Hypothalamus (tissue), 51 donors: ENCODE measurements at places on chromosomes 2 and 18.

- no peak for DNase-seq
Measured at GRCh38 chr2:135949451-135950234, 35.8 kb downstream of the DARS1 start.

GRCh38 chr2:234374150-234374508, 122.8 kb downstream of the ARL4C start:
- DNase-seq, result no peak

DNA sequence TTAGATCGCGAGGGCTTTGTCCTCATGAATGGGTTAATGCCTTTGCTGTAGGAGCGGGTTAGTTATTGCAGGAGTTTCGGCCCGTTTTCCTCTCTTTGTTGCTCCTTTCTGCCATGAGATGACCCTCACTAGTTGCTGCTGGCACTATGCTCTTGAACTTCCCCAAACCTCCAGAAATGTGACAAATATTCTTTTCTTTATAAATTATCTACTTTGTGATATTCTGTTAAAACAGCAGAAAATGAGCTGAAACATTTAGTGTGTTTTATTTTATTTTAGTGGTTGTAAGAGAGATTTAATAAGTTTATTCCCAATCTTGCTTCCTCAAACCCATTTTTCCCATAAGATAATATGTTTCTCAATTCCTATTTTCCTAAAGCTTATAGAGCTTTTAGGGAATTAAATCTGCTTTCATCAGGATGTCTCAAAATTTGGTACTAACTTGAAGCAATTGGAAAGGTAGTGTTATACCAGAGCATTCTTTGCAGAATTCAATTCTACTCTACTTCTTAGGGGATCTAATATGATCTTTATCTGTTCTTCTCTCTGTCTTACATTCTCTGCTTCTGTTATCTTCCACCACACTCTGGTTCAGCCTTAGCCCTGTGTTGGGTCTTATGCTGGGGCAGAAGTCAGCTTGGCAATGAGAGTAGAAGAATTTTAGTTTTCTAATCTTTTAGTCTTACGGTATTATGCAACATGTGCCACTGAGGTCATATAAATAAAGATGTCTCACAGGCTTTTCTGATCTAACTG, 23.1 kb downstream of the DDX1 start:
- DNase-seq, result no peak

- no peak for DNase-seq
Measured at GRCh38 chr18:9753846-9754245, 45.7 kb downstream of the RAB31 start.

DNA sequence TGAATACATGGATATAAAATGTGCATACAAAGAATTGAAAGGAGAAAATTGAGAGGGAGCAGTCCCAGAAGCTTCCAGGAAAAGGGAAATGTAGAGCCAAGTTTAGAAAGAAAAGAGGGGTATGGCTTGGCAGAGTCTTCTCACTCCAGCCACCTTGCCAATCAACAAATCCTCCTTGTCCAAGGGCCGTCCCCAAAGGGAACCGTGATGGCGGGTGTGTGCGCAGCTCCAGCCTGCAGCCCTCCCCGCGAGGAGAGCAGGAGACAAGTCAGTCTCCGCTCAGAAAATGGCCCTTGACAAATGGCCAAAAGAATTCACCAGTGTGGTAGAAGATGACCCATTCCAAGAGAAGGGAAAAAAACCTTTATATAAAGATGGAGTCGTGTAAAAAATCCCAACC, 448.3 kb upstream of the POU3F3 start:
- peak; percentile 32 for DNase-seq

DNA sequence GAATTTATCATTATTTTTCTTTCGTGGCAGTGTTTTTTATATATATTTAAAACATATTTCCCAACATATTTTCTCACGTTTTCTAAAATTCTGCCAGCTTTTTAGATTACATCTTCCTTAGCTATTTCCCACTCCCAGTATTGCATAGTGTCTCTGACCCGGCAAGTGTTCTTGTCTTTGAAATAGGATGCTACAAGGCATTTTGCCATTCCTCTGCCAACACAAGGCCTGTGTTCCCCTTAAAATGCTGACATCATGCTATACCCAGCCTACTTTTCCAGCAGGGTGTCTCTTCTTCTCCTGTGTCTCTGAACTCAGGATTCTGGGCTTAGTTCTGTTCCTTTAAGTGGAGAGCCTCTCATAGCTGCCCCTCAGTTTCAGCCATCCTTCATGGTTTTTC, 115.2 kb downstream of the DIS3L2 start:
- DNase-seq, result no peak

DNA sequence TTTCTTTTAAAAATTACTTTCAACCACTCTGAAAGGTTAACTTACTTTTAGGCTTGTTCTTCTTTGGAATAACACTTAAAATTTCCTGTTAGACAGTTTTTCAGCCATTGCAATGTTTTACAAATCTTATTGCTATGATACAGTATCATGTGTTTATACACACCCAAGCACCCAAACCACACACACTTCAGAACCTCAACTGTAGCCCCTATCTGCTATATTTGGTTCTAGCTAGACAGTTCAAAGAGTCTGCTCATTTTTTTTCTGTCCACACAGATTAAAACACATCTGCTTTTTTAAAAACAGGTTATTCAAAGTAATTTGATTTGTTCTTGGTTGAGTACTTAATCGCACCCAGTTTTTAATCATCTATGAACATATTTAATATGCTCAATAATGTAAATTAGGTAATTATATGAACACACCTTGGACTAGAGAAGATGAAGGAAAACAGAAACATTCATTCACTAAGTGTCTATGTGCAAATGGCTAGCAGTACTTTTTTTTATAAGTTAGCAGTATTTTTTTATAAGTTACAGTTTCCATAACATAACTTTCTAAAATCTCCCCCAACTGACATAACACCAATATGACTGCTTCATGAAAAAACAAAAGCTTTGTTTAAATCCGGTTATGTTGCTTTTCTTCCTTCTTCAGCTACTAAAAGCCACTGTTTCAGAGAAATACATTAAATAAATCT, 17.6 kb downstream of the FBXO11 start:
- no peak for DNase-seq

DNA sequence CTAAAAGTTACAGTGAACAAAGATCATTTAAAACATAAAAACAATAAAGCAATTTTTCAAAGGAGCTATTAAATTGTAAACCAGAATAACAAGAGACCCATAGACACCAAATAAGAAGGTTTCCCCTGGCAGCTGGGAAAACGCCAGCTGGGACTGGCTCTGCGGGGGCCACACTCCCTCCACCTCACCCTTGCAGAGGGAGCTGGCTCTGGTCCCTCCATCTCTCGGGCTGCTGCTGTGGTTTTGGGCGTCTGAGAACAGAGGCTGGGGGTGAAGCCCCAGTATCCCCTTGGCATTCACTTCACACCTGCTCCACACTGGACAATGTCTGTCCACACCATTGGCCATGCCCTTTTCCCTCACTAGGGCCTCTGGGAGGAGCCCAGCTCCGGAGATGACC, 62.1 kb upstream of the OTOS start:
- no peak for DNase-seq

DNA sequence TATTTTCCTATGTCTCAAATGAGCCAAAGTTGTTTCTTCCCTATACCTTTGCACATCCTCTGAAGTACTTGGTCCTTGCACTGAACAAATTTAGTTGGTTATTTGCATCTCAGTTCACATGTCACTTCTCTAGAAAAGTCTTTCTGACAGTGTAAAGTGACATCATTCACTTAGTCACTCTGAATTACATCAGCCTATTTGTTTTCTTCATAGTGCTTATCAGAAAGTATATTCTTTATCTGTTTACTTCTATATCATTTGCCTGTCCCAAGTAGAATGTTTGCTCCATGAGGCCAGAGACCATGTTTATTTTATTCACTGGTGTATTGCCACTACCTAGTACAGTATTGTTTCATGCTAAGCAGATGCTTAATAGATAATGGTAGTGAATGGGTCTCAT, 173.7 kb downstream of the HNMT start:
- DNase-seq, result no peak

DNA sequence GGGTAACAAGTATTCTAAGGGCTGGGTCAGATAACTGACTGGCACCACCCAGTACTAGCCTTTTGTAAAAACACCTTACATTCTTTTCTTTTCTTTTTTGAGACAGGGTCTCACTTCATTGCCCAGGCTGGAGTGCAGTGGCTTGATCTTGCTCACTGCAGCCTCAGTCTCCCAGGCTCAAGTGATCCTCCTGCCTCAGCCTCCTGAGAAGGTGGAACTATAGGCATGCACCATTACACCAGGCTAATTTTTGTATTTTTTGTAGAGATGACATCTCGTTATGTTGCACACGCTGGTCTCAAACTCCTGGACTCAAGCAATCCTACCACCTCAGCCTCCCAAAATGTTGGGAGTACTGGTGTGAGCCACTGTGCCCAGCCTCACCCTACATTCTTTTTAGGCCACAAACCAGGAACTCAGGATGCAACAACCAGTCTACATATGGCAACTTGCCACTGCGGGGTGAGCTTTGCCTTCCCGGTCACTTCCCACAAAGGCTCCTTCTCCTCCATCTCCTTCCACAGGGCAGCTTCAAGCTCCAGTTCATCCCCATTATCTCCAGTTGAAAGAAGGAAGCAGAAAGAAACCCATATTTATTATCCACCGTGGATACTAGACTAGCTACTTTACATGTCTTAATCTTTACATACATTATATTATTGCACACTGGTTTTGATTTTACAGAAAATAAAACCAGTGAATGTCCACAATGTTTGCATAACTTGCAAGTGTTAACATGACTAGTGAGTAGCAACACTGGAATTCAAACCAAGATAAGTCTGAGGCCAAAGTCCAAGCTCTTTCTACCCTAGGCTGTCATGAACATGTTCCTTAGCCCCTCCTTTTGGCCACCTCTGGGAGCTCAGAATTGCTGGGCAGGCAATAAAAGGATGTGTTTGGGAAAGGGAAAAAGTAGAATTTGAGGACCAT, 23.7 kb upstream of the AP1S3 start:
- no peak for DNase-seq

- no peak for DNase-seq
Measured at GRCh38 chr2:170467568-170468422, 247.3 kb upstream of the SP5 start.

- no peak for DNase-seq
Measured at GRCh38 chr2:170121689-170122088, 56.3 kb upstream of the MYO3B start.

DNA sequence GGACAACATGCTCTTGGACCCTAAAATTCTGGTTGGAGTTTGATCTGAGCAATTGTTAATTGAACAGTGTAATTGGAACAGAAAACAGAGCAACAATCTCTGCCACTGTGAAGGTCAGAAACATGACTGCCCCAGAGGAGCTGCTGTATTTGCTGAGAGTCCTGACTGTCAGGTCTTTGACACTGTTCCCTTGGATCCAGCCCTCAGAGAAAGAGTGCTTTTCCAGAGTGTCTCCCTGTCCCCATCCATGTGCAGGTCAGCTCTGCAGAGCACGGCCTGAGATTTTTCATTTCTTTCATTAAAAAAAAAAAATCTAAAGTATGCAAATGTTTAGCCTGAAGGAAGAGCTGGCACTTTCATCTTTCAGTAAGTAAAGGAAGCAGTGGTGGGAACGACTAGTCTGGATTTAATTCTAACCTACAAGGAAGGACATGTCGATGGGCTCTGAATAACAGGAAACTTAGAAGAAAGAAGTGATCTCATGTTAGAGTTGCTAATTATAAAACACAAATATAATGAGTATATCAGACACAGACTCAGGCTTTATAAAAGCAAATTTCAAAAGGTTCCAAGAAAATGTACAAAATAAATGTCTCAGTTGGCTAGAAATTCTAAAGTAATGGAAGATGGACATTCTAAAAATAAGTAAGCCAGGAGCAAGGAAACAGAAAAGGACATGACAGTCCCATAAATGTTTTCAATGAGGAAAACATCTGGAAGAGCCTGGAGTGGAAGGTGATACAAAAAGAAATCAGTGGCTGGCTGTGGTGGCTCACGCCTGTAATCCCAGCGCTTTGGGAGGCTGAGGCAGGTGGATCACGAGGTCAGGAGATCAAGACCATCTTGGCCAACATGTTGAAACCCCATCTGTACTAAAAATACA, 876.5 kb downstream of the EPHA4 start:
- DNase-seq, result no peak

GRCh38 chr2:21515903-21516302, 392.1 kb downstream of the TDRD15 start:
- DNase-seq, result no peak

- no peak for DNase-seq
Measured at GRCh38 chr18:48019557-48020325, 89.3 kb upstream of the SMAD2 start.

- DNase-seq, result no peak
Measured at GRCh38 chr2:9300829-9301453, 94.3 kb downstream of the ASAP2 start.

DNA sequence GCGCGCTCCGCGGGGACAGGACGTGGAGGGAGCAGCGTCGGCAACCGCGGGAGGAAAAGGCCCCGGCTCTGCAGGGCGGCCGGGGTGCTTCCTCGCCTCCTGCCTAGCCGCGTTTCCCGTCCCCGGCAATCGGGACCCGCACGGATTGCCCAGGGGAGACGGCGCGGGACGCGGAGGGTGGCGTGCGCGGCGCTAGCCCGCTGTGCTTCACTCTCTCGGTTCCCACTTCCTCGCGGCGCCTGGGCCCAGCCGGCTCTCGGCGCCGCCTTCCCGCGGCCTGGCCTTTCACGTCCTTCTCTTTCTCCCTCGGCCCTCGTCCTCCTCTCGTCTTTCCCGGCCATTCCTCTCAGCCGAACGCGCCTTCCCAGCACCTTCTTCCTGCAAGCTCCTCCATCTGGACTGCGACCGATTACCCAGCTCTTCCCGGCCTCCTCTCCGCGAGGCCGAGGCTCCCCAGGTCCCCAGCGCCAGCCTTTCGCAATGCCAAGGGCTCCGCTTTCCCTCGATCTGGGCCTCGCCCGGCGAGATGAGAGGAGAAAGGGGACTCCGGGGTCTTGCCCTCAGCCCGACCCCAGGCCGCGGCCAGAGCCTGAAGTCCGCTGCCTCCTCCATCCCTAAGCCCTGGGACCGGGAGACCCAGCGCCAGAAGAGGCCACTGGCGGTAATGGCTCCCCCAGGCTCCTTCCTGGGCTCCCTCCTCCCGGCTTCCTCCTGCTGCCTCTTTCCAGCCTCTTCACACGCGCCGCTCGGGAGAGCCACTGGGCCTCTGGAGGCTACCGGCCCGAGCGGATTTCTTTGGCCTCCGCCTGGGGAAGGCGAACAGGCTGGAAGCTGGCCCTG, 34.3 kb upstream of the ATP6V1B1 start:
- no peak for DNase-seq

DNA sequence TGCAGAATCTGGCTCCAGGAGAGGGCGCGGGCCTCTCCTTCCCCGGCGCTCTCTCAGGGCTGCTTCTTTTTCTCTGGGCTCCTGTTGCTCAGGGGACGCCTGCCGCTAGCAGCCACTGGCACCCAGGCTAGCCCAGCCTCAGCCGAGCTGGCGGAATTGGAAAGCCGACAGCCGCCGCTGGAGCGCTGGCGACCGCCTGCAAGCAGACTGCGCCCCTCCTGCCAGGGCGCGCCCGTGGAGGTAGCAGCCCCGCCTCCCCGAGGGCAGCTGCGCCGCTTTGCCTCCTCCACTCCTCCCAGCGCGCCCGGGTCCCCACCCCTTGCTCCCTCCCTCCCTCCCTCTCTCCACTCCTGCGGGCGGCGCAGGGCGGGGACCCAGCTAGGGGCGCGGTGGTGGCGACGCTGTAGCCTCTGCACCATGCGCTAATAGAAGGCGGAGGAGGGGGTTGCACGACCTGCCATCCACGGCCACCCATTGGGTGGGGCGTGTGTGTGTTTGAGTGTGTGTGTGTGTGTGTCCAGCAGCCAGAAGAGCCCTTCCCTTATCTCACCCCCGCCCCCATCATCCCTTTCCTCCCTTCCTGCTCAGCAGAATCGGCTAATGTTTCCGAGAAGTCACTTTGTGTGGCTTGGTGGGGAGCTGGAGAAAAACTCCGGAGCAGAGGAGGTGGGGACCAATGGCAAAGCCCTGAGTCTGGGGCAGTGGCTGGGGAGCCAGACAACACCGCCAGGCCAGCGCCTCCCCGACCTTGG, at the start of gene SCN9A:
Gene SCN9A (minus strand): TSS at position 209 of the 752 bp plus-strand sequence. CDS start 64,188 bp downstream, outside the sequence.
- peak; percentile 34 for DNase-seq
